ENCODE measurements at places on chromosomes 1 and 21.
A peak's percentile ranks its signal among the peaks of the same experiment; 100 is the strongest.

- peak; percentile 73 for DNase-seq
Measured at GRCh38 chr1:201171063-201172036, 17.1 kb upstream of the TMEM9 start.

GRCh38 chr1:26296340-26297056 is 9.9 kb downstream of the UBXN11 start:
- DNase-seq, result no peak

DNA sequence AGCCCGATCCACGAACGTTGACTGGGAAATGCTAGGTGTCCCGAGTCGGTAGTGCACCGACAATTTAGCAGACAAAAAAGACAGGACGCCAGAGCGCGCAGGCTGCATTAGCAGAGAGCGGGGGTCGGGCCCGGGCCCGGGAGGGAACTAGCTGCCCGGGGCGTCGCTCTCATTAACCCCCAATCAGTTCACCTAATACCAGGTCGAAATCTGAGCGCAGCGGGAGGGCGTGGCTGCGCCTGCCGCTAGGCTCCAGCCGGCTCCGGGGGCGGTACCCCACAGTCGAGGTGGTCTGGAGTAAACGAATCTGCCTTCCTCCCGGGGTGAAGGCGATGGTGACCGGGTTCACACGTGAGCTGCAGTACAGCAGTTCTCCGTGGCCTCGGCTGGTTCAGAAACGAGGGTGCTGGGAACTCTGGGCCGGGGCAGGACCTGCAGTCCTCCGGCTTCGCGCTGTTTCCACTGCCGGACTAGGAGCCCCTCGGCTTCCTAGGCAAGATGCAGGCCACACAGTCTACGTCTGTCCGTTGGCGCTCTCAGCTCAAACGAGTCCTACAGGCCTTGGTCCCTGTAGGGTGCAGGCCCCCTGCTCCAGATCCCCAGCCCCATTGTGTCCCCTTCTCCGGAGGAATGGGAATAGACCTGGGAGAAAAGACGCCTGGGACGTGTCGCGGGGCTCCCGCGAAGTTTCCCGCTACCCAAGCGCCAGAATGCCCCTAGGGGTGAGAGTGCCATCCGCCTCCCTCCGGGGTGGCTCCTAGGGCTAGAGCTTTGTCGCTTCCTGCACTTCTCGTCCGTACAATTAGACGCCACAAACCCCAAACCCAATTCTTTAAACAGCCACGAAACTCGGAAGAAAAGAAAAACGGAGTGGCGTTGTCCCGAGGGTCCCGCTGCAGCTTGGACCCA is 2.0 kb downstream of the GFI1 start:
- DNase-seq, result peak; percentile 63

GRCh38 chr1:39900662-39901463 is 854 bp downstream of the MYCL start:
- peak; percentile 57 for DNase-seq

- DNase-seq, result peak; percentile 54
Measured at GRCh38 chr1:99481391-99481996, 164.4 kb upstream of the PALMD start.

GRCh38 chr1:38817267-38818174 is 42.1 kb downstream of the RRAGC start:
- no peak for DNase-seq

DNA sequence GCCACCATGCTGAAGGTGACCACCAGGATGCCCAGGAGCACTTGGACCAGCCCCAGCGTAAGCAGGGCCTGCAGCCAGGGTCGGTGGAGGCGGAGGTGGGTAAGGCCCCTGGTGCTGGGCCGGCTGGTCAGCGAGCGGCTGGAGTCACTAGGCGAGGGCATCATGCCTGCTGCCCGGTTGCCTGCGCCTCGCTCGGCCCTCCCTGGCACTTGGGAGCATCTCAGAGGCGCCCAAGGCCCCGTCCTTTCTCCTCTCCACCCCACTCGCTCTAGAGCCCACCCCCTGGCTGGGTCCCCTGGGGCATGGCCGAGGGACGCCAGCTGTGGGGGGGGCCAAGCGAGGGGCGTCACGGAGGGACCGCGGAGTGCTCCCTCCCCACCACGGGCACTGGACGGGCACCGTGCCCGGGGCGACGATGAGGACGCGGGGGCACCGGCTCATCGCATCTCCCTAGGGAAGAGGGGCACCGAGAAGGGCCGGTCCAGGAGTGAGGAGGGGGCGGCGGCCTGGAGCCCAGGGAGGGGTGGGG is 505 bp downstream of the ENTREP3 start:
- no peak for DNase-seq

DNA sequence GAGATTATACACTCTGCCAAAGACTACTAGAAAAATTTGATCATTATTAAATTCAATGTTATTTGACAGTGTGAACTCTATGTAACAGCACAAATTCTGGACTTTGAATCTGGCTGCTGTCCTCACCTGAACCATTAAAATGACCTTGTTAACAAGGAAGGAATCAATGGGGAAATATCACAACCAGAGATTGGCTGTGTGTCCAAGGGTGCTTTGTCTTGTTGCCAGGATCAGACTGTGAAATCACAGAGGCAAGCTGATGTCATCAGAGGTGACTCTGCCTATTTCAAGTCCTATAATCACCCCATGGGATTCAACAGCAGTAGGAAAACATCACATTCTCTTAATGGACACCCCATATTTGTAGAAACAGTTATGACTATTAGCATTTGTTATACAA is 46.8 kb downstream of the ADAMTS5 start:
- DNase-seq, result no peak

DNA sequence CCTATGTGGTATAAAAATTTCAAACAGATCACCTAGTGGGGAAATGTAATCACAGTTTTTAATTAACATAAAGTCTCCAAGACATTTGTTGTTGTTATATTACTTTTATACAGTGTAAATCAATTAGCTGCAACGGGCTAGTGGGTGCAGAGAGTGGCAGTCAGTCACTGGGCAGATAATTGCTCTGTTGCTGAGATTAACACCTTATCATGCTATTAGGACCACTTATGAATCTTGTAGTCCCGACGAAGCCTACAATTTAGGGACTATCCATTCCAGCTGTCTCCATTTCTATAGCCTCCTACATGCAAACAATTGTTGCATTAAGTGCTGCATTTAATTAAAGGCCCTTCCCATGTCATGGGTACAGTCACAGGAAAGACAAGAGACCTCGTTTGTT is 158.9 kb upstream of the PROX1 start:
- DNase-seq, result no peak

GRCh38 chr1:173570370-173571007 is 32.4 kb downstream of the SLC9C2 start:
- no peak for DNase-seq

- DNase-seq, result no peak
Measured at GRCh38 chr1:56537660-56538059, 41.7 kb downstream of the PLPP3 start.

- no peak for DNase-seq
Measured at GRCh38 chr1:89472253-89472652, 52.4 kb upstream of the LRRC8B start.

DNA sequence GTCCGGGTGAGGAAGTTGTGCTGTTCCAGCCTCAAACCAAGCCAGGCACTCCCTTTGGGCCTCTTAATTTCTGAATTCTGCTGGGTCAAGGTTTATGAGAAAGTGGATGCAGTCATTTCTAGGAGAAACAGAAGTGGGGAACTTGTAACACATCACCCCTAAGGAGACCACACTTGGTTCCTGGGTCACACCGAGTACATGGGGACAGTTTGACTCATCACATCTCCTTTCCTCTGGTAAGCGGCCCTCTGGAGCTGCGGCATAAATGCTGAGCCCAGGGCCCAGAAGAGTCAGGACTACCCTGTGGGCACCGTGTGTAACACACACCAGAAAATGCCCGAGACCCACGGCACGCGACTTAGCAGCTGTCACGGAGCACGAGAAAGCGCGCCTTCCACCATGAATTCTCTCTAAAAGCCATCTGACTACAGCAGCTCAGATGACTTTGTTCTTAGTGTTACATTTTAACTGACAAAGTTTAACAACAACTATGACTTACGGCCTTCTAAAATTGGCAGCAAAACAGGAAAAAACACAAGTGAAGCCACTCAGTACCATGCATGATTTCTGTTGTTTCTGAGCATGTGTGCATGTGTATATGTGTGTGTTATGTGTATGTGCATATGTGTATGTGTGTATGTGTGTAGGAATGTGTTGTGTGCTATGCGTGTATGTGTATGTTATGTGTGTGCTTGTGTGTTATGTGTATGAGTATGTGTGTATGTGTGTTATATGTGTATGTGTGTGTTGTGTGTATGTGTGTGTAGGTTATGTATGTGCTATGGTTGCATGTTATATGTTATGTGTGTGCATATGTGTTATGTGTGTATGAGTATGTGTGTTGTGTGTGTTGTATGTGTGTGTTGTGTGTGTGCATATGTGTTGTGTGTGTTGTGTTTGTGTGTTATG is 50.8 kb downstream of the TOMM20 start:
- DNase-seq, result no peak

DNA sequence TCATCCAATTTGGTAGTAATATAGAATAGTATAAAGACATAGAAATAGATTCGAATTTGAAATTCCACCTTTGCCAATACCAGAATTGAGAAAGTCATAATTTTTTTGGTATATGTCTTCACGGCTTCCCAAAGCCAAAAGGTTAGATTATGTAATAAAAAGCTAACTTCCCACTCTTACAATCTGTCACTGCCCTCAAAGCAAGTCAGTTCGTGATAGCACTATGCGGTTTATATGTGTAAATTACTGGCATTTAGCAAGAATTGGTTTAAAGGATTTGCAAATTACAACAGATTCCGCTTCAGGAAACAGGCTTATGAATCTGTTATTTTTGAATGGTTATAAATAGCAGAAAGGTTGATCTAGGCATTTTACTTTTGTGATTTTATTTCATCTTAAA is 679.4 kb upstream of the ADGRL2 start:
- DNase-seq, result no peak

- DNase-seq, result no peak
Measured at GRCh38 chr1:2233468-2233867, 5.3 kb downstream of the SKI start.

GRCh38 chr21:31546443-31547170 is 112.9 kb upstream of the SOD1 start:
- no peak for DNase-seq

DNA sequence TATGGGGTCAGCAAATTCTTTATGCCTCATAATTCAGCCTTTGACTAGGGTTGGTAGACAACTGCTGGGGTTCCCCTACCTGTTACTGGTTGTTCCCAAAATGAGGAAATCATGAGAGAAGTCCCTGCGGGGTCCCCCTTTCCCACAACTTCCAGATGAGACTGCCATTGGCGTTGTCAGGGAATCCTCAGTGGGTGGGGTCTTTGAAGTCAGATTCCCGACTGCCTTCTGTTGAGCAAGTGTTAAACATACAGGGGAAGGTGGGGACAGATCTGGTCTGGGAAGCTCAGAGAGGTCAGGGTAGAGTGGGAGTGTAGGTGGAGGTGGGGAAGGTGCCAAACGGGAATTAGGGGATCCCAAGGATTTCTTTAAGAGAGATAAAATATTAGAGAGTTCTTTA is 14.7 kb downstream of the HSD3B2 start:
- no peak for DNase-seq

DNA sequence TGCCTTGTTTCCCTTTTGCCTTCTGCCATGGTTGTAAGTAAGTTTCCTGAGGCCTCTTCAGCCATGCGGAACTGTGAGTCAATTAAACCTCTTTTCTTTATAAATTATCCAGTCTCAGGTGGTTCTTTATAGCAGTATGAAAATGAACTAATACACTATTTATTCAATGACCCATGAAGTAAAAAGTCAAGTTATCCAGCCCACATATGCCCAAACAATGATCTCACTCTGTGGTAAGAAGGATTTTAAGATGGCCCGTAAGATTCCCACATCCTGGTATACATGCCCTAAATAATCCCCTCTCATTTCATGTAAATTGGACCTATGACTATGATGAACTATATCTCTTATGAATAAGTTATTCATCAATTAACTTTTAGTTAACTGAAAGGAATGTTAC is 1008.3 kb upstream of the B3GALT2 start:
- no peak for DNase-seq

GRCh38 chr1:46180082-46180616 is 3.9 kb upstream of the P3R3URF start:
- DNase-seq, result peak; percentile 77

DNA sequence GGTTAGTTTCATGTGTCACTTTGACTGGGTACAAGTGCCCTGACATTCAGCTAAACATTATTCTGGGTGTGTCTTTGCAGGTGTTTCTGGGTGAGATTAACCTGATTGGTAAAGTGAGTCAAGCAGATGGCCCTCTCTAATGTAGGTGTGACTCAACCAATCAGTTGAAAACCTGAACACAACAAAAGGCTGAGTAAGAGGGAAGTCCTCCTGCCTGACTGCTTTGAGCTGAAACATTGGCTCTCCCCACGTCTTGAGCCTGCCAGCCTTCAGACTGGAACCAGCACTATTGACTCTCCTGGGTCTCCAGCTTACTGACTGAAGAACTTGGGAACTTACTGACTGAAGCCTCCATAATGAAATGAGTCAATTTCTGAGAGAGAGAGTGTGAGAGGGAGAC is 70.0 kb upstream of the C21orf91 start:
- DNase-seq, result no peak

DNA sequence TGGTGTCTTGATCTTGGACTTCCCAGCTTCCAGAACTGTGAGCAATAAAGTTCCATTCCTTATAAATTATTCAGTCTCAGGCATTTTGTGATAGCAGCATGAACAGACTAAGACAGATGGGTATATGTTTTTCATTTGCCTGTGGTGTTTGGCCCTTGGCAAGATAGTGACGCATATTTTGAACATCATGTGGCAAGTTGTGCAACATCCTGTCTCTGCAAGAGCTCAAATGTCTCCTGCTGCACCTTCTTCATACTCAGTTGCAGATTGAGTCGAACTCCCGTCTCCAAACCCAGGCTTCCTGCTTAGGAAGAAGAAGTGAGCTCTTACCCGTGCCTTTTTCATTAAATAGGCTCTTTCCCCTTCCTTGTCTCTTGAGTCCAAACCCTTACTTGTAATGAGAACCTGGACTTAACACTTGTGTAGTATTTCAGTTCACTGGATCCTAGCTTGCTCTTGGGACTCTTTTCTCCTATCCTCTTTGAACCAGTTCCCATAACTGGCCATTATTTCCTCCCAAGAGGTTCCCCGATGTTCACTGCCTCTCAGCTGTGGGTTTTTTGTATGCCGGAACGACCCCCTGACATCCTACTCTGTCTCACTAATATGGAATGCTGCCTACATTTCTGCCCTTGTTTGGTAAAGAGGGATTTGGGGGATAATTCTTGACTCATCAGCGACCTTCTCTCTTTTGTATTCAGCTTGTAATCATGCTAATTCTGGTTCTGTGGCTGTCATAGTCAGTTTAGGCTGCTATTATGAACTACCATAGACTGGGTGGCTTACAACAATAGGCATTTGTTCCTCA is 125.0 kb upstream of the KCNK2 start:
- no peak for DNase-seq

- DNase-seq, result no peak
Measured at GRCh38 chr1:6302568-6302967, 41.7 kb upstream of the GPR153 start.

- DNase-seq, result no peak
Measured at GRCh38 chr21:39453571-39454179, 1.9 kb downstream of the SH3BGR start.

- no peak for DNase-seq
Measured at GRCh38 chr1:117857418-117857817, 72.0 kb downstream of the GDAP2 start.
